Stimulated activated CD4-positive, alpha-beta T cell treated with anti-CD3 and anti-CD28 coated beads, Interleukin-15, amount 100 ng/mL, for 1 hour (primary cell): ENCODE measurements at places on chromosomes 6 and 20.

GRCh38 chr20:34250005-34250404, 8.8 kb downstream of the ASIP start:
- DNase-seq: no peak

DNA sequence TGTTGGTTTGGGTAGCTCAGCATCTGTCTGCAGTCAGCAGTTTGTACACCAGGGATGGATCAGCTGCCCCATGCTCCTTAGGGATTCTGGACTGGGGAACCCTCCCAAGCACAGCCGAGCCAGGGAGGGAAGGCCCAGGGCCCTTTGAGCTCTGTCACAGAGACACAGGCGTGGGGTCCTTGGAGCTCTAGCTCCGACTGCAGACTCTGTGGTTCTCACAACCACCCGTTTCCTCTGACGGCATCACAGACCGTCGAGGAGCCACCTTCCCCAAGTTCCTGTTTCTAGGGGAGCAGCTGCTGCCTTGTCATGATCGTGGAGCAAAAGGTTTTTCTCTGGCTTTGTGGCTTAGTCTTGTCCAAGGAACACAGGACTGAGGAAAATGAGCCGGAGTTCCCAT, at the start of gene SLA2:
Gene SLA2, minus strand, starts transcription at position 199 of the 400 bp plus-strand sequence. CDS start 4,861 bp downstream, outside the sequence.
- peak; percentile 34 for DNase-seq

GRCh38 chr20:14193885-14194284, 143.5 kb downstream of the FLRT3 start:
- DNase-seq: no peak

DNA sequence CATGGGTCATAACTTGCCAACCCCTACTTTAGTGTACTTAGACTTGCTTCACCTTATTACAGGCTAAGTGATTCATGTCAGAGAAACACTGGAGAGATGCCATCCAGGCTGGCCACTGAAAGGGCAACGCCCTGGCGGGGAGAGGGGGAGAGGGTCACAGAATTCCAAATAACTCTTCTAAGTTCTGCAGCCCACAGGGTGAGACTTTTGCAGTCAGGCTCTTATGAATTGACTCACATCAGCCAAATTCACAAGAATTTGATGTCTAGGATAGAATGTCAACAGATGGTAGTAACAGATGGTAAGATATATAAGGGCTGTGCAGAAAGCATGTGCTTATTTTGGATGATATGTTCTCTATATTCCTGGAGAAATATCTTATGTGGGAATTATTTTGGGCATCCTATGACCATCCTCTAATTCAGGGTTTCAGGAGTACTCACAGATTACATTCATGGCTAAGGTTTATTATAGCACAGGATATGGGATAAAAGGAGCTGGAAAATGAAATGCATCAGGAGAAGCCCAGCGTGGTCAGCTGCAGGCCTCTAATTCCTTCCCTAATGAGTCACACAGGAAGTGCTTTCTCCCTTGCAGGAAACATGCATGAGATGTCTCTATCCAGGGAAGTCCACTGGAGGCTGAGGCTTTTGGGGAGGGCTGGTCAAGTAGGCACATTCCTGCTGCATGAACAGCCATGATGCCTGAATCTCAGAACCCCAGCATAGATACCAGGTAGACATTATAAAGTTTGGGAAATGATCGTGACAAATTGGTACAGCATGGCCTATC, 58.7 kb upstream of the RIN2 start:
- no peak for DNase-seq

GRCh38 chr6:134079406-134079921, 27.0 kb upstream of the SLC2A12 start:
- no peak for DNase-seq

- no peak for DNase-seq
Observed at GRCh38 chr20:48378976-48379675, 448.7 kb downstream of the PREX1 start.

GRCh38 chr20:3732327-3733118, at the start of gene HSPA12B:
TSS of gene HSPA12B (plus strand) at chr20:3732685. CDS start at chr20:3738675, 5,990 bp downstream.
- no peak for DNase-seq

DNA sequence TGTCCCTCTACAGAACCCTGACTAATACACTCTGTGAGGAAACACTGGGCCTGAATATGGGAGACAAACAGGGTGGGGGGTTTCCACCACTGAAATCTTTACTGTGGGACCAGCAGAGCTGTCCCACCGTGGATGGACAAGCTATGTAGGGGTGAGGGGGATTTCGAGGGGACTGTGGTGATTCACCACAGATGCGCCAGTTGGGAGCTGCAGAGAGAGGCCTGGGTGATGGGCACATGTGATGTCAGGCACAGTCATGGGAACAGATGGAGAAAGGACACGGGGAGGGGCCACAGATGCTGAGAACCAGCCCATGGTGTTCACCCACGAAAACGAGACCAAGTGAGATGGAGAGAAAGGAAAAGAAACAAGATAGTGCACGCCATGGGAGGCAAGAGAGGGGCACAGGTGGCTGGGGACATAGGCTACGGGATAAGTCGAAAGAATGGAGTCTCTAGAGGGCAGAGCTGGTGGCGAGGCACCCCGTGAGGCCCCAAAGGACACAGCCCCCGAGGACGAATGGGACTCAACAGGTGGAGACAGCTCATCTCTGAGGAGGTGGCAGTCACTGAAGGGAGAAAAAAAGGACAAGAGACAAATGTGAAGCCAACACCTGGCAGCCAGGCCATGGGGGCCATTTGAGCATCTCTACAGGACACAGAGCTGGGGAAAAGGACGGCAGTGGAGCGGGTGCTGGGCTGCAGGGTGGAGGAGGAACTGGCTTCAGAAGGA, 10.5 kb upstream of the RAMACL start:
- no peak for DNase-seq

DNA sequence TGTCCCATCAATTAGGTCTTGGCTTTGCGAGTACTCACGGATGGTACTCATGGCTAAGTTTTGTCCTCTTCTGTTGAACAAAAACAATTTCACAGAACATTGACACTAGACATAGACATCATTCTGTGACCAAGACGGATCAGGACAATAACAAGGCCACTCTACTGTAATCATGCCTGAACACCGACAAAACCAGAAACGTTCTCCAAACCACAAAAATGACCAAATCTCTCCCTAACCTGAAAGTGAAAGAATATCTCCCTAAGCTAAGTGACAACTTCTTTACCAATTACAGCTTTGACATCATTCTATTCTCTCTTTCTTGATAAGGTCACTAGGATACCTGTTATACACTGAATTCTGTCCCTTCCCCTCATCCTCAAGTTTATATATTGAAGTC, 40.0 kb upstream of the SLC2A12 start:
- no peak for DNase-seq

- DNase-seq: peak; percentile 35
Observed at GRCh38 chr6:33298773-33299236, at the start of gene RGL2. TSS of gene RGL2 (minus strand) at chr6:33298942. CDS start at chr6:33298610, 332 bp downstream.
